ENCODE measurements at places on chromosomes 6 and 20.
A peak's percentile ranks its signal among the peaks of the same experiment; 100 is the strongest.

DNA sequence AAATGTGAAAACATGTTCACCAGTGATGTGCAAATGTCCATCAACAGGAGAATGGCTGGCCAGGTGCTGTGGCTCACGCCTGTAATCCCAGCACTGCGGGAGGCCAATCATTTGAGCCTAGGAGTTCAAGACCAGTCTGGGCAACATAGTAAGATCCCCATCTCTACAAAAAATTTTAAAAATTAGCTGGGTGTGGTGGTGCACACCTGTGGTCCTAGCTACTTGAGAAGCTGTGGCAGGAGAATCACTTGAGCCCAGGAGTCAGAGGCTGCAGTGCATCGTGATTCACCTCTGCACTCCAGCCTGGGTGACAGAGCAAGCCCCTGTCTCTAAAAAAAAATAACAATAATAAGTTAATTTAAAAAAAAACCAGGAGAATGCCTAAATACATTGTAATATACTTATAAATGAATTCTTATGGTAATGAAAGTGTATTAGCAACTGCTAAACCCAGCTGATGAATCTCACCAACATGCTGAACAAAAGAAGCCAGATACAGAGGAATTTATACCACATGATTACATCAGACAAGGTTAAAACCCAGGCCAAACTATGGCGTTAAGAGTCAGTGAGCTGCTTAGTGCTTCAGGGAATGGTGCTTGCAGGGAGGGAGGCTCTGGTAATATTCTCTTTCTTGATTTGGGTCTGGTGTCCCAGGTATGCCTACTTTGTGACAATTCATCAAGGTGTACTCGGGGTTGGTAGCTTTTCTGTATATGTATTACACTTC, 36.4 kb downstream of the RPP40 start:
- DNase-seq, result no peak

GRCh38 chr20:62812181-62812906, 4.5 kb upstream of the COL9A3 start:
- no peak for DNase-seq

DNA sequence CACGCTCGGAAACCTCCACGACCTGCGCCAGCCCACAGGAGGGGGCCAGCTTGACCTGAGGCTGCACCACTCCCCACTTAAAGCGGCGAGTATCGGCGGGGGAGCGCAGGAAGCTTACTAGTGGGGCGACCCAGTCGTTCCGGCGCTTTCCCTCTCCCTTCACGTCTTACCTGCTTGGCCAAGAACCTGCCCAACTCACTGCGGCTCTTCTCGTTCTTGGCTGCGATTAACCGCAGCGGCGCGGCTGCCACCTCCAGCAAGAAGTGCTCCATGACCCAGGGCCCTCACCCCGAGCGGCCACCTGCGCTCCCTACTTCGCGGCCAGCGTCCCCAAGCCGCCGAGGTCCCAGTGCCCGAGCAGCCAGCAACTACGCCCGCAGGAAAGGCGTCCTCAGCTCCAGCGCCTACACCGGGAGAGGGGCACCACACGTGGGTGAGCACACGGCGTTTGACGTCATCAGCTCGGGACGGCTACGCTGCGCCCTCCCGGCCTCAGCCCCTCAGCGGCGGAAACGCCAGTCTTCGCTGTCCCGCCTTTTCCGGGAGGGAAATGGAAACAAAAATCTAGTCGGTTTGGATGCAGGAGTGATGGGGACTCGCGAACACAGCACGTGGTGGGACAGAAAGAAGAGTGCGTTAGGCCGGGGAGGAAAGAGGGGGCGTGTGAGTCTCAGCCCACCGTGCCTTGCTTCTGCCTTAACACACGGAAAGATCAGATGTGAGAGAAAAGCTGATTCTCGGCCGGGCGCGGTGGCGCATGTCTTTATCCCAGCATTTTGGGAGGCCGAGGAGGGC, at the start of gene MDN1:
MDN1 (minus strand) TSS at position 459 of the 795 bp plus-strand sequence; CDS start at position 272, 187 bp downstream.
- DNase-seq, result peak; percentile 95

- DNase-seq, result no peak
Measured at GRCh38 chr6:130944486-130944885, 117.3 kb downstream of the SMLR1 start.

DNA sequence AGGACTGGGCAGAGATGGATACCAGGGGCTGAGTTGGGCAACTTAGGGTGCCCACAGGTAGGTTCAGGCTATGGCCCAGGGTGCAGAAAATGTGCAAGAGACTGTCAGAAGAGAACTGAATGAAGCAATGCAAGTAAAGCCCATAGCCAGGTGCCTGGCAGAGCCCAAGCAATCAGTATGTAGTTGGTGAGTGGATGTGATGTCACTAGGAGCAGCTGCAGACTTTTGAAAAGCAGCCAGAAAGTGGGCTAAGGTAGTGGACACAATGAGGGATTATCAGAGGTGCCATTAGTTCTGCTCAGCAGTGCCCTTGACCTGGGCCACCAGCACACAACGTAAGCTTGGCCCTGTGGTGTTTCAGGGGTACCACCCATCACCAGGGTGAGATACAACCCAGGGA, 135.3 kb downstream of the SOBP start:
- no peak for DNase-seq

- no peak for DNase-seq
Measured at GRCh38 chr6:149006671-149007070, 259.8 kb downstream of the UST start.

GRCh38 chr6:40395066-40395697, 192.0 kb downstream of the LRFN2 start:
- DNase-seq, result no peak

- DNase-seq, result no peak
Measured at GRCh38 chr20:45258664-45259063, 4.3 kb upstream of the SLPI start.

DNA sequence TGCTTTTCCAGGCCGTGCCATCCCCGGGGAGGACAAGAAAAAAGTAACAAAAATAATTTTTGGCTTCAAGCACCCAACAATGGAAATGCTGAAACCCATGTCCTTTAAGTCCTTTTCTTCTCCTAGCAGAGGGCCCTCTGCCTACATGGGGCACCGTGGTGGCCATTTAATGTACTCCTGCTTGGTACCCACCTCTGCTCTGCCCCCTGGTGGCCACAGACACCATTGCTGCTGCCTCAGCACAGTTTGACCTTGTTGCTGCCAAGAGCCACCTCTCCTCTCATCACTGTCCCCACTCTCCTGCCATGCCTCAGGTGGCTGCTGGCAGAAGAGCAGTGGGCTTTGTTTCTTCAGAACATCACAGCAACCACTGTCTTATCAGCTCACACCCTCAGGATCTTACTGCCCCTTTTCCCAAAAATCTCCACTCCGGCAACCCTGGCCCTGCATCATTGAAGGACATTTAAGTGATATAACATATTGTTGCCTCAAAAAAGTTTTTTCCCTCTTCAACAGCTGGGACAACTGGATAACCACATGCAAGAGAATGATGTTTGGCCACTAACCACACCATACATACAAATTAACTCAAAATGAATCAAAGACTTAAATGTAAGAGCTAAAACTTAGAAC, 12.9 kb upstream of the ARMC2 start:
- peak; percentile 87 for DNase-seq

GRCh38 chr20:6732001-6732447, 35.5 kb upstream of the BMP2 start:
- no peak for DNase-seq

DNA sequence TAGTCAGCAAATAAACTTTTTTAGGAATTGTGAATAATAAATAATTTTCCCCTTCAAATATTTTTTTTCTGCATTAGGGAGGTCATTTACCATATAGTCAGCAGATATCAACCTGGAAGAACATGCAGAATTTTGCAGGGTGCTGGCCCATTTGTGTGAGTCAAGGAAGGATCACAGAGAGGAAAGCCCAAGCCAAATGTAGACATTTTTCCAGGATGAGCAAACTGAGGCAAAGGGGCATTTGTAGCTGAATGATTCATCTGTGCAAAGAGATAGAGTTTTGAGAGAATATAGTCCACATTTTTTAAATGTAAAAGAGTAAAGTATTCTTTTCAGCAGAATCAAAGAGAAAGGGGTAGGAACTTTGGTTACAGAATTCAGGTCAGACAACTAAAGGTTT, 555.5 kb upstream of the MARCKS start:
- DNase-seq, result no peak

DNA sequence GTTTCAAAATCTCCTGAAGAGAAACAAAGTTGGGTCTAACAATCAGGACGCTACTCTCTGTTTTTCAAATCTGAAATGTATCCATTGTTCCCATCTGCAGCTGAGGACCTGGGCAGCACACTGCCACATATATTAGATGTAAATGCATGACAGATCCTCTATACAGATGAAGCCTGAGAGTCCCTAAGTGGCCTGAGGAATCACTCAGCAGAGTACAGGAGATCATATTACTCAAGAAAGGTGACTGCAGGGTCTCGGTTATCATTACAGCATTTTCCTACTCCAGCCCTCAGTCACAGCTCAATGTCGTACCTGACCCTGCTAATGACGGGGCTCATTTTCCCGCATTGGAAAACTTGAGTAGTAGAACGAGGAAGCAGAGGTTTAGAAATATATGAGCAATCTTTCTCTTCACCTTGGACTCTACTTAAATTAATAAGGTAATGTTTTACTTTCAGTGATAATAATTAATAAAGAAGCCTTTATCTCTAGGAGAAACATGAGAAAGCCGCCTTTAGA, 256.2 kb upstream of the IRAK1BP1 start:
- DNase-seq, result no peak

GRCh38 chr20:53580376-53581111, 13.1 kb downstream of the ZNF217 start:
- DNase-seq, result no peak

GRCh38 chr6:452301-453067, 60.9 kb downstream of the IRF4 start:
- no peak for DNase-seq

DNA sequence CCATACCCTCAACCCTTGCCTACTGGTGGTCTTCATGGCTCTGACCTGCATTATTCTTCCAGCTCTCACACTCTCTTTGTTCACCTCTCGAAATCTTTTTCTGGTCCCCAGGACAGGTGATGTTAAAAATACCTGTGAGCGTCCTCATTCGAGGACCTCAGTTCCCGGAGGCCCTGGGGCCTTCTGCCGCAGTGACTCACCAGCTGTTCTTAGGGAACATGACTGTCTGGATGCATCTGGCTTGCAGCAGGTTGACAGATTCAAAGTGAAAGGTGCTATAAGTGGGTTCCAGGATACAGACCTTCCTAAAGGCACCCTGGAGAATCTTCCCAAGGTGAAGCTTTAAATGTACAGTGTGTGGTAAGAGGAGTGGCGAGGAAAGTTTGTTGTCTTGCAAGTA, 210.4 kb upstream of the KCNG1 start:
- DNase-seq, result no peak

DNA sequence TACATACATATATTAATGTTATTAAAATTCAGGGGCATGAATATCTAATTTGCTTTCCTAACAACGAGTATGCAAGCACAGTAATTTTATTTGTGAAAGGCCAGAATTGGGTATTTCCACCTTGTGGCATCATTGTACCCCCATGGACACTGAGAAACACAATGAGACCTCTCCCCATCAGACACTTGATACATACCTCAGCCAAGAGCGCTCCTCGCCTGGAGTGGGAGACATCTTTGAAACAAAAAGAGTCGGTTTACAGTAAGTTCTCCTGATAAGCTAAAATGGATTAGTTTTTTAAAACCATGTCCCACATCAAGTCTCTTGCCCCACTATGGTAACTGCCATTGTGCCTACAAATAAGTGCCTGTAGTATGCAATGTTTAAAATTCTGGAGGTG, 2.1 kb downstream of the CNR1 start:
- no peak for DNase-seq

DNA sequence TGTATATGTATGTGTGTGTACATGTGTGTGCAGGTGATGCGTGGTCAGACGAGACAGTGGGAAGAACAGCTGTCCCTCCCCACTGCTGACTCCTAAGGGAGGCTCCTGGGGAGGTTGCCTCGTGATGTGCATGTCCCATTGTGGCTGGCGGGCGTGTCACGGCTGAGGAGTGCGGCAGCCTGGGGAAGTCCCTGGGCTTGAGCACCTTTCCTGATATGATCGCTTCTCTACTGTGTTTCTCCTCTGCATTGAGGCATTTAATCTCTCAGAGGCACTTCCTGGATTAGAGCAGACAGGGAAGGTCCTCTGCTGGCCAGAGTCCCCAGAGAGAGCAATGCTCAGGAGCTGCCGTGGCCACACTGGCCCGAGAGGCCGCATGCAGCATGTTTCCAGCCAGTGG, 11.4 kb downstream of the NPBWR2 start:
- no peak for DNase-seq

DNA sequence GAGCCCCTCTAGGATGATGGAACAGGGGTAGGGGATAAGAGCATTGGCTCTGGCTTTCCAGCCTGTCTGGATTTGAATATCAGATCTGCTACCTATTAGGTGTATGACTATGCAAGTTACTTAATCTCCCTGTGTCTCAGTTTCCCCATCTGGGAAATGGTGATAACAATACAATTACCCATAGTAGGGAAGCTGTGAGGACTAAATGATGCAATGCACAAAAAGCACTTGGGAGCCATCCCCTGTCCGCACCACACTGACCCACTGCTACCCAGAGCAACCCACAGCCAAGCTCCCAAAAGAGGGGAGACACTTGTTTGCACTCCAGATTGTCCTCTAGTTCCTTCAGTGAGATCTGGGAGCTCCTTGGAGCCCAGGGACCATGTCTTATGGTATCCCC, 30.1 kb downstream of the C6orf132 start:
- DNase-seq, result no peak

- DNase-seq, result no peak
Measured at GRCh38 chr6:16831136-16831535, 69.9 kb upstream of the ATXN1 start.

Data from hematopoietic multipotent progenitor cell treated with erythropoietin and hydrocortisone succinate and interleukin-3 and kit ligand, for 8 days (in vitro differentiated cells).